Activated naive CD4-positive, alpha-beta T cell (primary cell): ENCODE measurements at places on chromosomes 5 and 9.

DNA sequence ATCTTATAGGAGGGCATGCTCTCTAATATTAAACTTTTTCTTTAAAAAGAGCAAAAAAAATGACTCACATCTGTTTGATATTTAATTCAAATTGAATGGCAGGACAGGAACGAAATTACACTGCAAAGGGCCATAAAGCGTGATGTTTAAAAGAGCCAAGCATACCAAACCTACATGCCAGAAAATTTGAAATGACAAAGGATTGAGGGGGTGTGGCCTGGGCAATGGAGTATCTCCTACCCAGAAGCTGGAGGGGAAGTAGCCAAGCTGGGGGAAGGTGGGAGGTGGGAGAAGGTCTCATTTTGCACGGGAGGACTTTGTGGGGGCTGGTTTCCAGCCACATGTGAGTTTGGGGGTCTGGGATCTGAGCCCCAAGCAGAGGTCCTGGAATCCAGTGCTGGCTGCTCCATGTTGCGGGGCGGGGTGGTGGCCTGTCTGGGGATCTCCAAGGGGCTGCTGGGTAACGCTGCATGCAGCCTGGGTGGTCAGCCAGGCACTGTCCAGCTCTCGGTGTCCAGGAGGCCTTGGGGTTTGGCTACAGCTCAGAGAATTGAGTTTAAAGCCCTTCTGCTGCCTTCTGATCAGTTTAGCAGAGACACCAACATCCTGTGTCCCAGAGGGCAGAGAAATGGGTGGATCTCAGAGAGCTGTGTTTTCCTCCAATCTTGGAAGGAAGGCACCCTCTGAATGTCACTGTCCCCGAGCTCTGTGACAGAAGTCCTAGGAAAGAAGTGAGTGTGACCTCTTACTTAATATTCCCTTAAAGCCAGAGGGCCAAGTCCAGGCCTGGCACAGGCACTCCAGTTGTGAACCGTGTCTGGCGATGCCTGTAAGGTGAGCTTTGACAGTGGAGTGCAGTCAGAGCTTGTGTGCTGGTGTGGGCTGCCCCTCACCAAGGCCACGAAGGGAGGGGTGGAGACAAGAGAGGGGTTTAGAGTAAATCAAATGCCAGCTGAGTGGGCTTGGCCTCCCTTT lies 7.6 kb downstream of the DCANP1 start:
- DNase-seq: no peak

GRCh38 chr5:57445006-57445704 lies 37.5 kb downstream of the ACTBL2 start:
- no peak for DNase-seq

DNA sequence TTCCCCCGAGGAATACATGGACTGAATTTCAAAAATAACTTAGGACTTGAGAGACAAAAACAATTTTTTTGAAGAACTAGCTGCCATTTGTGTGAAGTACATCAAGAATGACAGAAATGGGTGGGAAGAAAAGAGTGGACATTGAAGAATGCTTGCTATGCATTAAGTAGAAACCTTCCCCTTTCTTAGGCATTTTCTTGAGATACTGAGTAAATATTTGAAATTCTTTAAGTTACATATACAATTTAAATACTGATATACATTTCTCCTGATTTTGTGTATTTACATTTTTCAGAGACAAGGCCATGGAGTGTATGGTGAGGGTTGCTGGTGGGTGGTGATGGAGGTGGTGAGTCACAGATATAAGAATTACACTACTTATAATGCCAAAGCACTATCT lies 319.3 kb upstream of the ADAMTSL1 start:
- no peak for DNase-seq

GRCh38 chr5:83718195-83718825 lies 2.3 kb downstream of the HAPLN1 start:
- DNase-seq: no peak

- DNase-seq: no peak
Observed at GRCh38 chr5:125595095-125595494, 828.1 kb upstream of the GRAMD2B start.

DNA sequence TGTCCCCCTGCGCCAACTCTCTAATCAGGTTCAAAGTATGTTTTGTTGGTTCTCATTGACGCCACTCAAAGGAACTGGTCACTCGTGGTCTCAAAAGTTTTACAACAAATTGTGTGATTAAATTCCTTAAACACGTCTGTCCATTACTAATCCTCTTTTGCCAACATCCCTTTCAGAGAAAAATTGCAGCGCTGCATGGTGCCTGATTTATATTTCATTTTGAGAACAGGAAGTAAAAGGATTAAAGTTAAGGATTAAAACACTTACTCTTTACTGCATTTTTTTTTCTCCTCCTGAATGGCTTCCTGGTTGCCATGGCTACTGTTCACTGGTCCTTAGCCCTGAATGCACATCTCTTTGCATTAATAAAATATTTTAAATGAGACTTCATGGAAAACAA lies 383.5 kb downstream of the GLIS3 start:
- no peak for DNase-seq

DNA sequence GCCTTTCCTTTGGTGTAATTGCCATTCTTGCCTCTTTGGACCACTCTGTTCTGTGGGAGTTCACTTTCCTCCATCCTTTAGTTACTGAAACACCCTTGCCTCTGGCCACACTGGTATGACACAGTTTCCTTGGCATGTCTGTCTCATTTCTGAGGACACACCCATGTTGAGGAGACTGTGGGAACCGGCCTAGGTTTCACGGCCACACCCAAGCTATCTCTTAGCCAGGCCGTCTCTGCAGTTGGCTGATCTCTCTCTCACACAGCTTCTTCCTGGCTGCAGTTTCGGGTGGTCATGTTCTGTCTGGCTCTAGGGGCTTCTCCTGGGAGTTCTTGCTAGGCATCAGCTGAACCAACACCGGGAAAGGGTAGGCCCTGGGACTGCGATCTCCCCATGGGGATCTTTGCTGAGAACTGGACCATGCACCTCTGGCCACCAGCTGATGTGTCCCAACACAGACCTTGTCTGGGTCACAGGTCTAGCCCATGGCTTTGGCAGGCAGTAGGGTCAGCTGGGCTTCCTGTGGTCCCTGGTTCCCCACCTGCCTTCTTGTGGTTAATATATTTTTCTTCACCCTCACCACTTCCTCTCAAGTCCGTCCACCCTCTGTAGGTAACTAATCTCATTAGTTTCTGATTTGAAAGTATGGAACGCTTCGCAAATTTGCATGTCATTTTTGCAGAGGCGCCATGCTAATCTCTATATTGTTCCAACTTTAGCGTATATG lies 24.9 kb downstream of the ARHGEF37 start:
- DNase-seq: no peak

- no peak for DNase-seq
Observed at GRCh38 chr9:6619909-6620308, 25.6 kb downstream of the GLDC start.

GRCh38 chr9:122510502-122510901 lies at the start of gene OR1J2:
Gene OR1J2 (plus strand): TSS chr9:122510802. CDS start chr9:122510802, 0 bp downstream.
- no peak for DNase-seq

DNA sequence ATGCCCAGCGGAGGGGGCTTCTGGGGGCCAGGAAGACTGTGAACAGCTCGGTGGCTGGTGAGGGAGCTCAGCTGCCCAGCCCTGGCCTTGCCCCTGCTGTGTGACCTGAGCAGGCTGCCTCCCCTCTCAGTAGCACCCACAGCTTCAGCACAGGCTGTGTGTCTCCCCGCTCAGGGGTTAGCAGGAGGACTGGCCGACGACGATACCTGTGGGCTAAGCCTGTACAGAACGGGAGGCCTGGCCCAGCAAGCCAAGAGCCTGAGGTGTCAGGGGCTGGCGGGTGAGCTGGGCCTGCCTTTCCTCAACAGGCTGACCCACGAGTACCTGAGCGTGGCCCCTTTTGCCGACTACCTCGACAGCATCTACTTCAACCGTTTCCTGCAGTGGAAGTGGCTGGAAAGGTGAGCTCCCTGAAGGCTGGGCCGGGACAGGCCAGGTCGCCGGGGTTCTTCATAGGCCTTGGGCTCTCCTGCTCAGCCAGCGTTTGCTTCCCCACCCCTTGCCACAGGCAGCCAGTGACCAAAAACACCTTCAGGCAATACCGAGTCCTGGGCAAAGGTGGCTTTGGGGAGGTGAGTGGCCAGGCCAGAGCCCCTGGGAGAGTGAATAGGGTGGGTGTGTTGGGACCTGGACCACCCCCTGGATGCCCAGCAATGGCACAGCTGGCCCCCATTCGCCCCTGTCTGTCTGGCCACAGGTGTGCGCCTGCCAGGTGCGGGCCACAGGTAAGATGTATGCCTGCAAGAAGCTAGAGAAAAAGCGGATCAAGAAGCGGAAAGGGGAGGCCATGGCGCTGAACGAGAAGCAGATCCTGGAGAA lies 6.6 kb downstream of the GRK6 start:
- no peak for DNase-seq

- DNase-seq: no peak
Observed at GRCh38 chr9:110895147-110895905, 142.9 kb downstream of the LPAR1 start.

GRCh38 chr9:1044643-1045042 lies 5.5 kb upstream of the DMRT2 start:
- no peak for DNase-seq

DNA sequence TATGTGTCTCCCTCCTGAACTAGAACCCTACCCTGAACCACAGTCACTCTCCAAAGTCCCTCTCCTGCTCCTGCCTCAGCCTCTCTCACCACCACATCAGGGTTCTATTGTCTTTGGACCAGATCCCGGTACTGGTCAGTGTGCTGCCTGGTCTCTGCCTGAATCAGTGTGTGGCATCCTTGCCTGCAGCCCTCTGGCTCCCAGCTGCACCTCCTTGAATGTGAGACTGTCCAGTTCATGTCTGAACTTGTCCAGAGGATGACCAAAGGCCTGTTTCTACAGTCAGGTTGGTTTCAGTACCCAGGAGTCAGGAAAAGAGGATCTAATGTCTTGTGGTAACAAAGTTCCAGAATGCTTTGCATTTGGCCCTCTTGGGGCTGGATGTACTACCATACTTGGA lies 76.8 kb upstream of the RANBP3L start:
- no peak for DNase-seq

GRCh38 chr5:68408345-68408871 lies 192.9 kb downstream of the PIK3R1 start:
- DNase-seq: no peak

DNA sequence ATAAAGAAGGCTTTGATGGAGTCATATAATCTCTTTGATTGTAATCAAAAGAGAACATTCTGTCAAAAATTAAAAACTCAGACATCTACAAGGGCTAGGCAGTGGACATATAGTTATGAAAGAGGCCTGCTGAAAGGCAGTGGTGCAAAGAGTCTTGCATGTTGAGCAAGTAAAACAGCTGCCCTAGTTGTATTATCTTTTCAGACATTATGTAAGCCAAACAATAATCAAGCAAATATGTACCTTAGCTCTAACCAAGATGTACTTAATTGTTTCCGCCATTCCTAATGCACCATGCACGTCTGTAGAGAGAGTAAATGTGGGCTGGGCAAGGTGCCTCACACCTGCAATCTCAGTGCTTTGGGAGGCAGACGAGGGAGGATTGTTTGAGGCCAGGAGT lies 14.3 kb downstream of the GAPT start:
- DNase-seq: no peak

GRCh38 chr5:149133795-149134777 lies 7.2 kb upstream of the ABLIM3 start:
- DNase-seq: no peak

DNA sequence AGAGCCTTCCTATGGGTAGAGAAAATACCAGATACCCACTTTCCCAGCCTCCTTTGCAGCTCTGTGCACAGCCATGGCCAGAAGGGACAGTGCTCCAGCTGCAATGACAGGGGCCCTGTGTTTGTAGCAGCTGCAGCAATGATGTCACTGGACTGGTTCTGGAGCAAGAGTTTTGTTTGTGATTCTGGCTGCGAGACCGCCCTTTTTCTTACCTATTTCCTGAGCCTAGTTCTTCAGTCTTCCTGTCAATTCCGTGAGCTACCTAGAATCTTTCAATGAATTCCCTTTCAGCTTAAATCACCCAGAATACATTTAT lies 10.0 kb upstream of the BOD1 start:
- DNase-seq: no peak

GRCh38 chr9:78806492-78807160 lies 509.7 kb downstream of the PSAT1 start:
- no peak for DNase-seq

- no peak for DNase-seq
Observed at GRCh38 chr5:51678330-51678729, 295.1 kb downstream of the ISL1 start.
